ENCODE measurements at places on chromosomes 11 and 22. TPM values are rescaled to one million over a fixed set of nuclear protein-coding genes. Genes with fewer than 3 reads are reported as not detected.

The ISX gene
- total RNA-seq = not detected

The ANGPTL5 gene
- total RNA-seq = 0.23 TPM

The PNPLA5 gene
- total RNA-seq = 0.23 TPM

The WNT11 gene
- 0.69 TPM for total RNA-seq

The TRIM48 gene
- not detected for total RNA-seq

The MUC6 gene
- not detected for total RNA-seq

The PYGM gene
- 2.3 TPM for total RNA-seq

The APOA1 gene
- 1.4 TPM for total RNA-seq

The P2RY2 gene
- not detected for total RNA-seq

The NADSYN1 gene
- 24.5 TPM for total RNA-seq

The GLB1L2 gene
- total RNA-seq = 3.2 TPM

The OR5P2 gene
- total RNA-seq = 0.23 TPM

The XRCC6 gene
- total RNA-seq = 216 TPM

The MS4A2 gene
- total RNA-seq = under 0.01 TPM

Measured in diencephalon (tissue), 1 donor.